ENCODE measurements at places on chromosomes 13 and 19.

GRCh38 chr19:18771328-18772242 is 19.5 kb downstream of the COMP start:
- no peak for DNase-seq

GRCh38 chr19:3192684-3193083 is 7.0 kb downstream of the NCLN start:
- DNase-seq: no peak

- no peak for DNase-seq
These were observed 137.3 kb upstream of the GPR12 start for GRCh38 chr13:26897706-26898550.

GRCh38 chr13:91115776-91116175 is 231.7 kb upstream of the MIR17HG start:
- DNase-seq: no peak

GRCh38 chr13:53474878-53475277 is 446.3 kb downstream of the OLFM4 start:
- no peak for DNase-seq

GRCh38 chr19:8567522-8568172 is 9.6 kb downstream of the MYO1F start:
- no peak for DNase-seq

DNA sequence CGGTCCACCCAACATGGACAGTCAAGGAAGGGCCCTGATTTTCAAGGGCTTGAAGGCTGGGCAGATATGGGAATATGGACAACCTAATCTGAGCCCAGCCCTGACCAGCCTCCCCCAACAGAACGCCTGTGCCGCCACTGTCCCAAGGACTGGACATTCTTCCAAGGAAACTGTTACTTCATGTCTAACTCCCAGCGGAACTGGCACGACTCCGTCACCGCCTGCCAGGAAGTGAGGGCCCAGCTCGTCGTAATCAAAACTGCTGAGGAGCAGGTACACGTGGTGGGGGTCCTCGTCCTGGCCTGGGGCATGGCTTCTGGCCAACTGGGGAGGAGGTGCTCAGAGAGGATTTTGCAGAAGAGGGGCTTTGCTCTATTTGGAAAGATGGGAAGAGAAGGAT is 3.5 kb downstream of the CLEC4M start:
- DNase-seq: no peak

GRCh38 chr19:18514800-18515682 is 6.8 kb downstream of the ELL start:
- DNase-seq: no peak

DNA sequence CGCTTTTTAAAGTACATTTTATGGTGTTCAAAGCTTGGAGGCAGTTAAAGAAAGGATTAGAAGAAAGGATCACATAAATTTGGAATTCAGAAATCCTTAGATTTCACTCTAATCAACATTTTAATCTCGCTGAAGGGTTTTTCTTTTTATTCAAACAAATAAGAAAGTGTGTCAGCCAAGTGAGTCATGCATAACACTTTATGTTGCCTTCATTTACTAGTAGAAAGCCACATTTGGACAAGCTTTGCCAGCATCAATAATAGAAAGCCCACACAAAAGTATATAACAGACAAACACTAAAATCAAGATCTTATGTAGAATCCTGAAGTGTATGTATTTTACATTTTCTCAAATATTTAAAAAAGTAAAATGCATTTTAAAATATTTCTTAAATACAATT is 154.9 kb upstream of the TRPC4 start:
- no peak for DNase-seq

GRCh38 chr13:30142486-30143211 is 164.7 kb downstream of the KATNAL1 start:
- no peak for DNase-seq

- no peak for DNase-seq
These were observed 37.2 kb upstream of the MATK start for GRCh38 chr19:3823350-3823713.

GRCh38 chr13:35926859-35927530 is 204.2 kb downstream of the DCLK1 start:
- DNase-seq: no peak

DNA sequence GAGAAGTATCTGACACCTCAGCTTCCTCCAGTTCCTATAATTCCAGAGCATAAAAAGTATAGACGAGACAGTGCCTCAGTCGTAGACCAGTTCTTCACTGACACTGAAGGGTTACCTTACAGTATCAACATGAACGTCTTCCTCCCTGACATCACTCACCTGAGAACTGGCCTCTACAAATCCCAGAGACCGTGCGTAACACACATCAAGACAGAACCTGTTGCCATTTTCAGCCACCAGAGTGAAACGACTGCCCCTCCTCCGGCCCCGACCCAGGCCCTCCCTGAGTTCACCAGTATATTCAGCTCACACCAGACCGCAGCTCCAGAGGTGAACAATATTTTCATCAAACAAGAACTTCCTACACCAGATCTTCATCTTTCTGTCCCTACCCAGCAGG is 3.1 kb downstream of the KLF5 start:
- DNase-seq: no peak

- no peak for DNase-seq
These were observed 11.5 kb upstream of the TNFSF9 start for GRCh38 chr19:6519289-6519688.

- DNase-seq: no peak
These were observed 462.7 kb downstream of the GPC6 start for GRCh38 chr13:93689333-93689732.

GRCh38 chr19:46639358-46640182 is 3.6 kb upstream of the GNG8 start:
- no peak for DNase-seq

- DNase-seq: no peak
These were observed 189.0 kb downstream of the LMO7 start for GRCh38 chr13:75825161-75825560.

DNA sequence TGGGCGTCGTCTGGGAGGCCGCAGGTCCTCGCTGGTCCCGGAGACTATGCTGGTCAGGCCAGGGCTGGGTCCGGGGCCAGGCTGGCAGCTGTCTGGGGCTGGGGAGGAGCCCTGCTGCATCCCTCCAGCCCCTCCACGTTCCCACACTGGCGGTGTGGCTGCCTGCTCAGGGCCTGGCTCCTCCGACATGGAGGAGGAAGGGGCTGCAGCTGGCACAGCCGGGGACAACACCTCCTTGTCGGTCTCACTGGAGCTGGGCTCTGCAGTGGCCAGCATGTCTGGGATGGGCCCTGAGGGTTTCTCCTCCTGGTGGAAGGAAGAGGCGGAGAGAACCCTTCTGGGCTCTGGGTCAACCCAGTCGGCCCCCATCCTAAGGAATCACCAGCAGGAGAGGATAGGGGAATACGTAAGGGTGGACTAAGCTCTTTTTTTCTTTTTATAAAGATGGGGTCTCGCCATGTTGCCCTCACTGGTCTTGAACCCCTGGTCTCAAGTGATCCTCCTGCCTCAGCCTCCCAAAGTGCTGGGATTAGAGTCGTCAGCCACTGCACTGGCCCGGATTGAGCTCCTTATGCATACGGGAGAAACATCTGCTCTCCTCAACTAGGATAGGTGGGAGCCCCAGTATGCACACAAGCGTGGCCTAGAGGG is 806 bp downstream of the ZNF414 start:
- no peak for DNase-seq

GRCh38 chr13:77725071-77725470 is 27.6 kb downstream of the SLAIN1 start:
- no peak for DNase-seq

DNA sequence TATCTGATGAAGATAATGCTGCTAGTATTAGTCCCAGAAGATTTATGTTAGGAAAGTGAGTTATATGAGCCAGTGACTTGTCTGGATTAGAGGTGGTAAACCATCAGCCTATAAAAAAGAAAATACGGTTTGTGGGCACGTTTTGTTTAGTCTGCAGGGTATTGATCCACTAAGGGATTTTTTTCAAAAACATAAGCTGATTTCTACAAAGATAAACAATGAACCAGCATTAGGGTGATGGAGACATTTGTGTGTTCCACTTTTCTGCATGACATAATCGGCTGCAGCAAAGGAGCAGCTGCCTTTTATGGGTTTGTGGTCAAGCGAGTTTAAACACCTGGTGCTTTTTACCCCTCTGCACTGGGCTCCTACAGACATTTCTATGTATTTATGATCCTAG is 836.4 kb upstream of the GPC6 start:
- DNase-seq: no peak

All from stimulated activated CD4-positive, alpha-beta T cell treated with anti-CD3 and anti-CD28 coated beads, Interleukin-12 subunit alpha, Interleukin-12 subunit beta, amount 100 ng/mL, for 24 hours (primary cell).